ENCODE measurements at places on chromosomes 6 and 20.

- H3K27ac ChIP-seq = no peak overlapping the region
- H3K4me1 ChIP-seq = no peaks in the 10 kb centered on the region
- no peaks in the 10 kb centered on the region for H3K27me3 ChIP-seq
Observed at GRCh38 chr6:97460394-97461080, 177.5 kb upstream of the MMS22L start.

DNA sequence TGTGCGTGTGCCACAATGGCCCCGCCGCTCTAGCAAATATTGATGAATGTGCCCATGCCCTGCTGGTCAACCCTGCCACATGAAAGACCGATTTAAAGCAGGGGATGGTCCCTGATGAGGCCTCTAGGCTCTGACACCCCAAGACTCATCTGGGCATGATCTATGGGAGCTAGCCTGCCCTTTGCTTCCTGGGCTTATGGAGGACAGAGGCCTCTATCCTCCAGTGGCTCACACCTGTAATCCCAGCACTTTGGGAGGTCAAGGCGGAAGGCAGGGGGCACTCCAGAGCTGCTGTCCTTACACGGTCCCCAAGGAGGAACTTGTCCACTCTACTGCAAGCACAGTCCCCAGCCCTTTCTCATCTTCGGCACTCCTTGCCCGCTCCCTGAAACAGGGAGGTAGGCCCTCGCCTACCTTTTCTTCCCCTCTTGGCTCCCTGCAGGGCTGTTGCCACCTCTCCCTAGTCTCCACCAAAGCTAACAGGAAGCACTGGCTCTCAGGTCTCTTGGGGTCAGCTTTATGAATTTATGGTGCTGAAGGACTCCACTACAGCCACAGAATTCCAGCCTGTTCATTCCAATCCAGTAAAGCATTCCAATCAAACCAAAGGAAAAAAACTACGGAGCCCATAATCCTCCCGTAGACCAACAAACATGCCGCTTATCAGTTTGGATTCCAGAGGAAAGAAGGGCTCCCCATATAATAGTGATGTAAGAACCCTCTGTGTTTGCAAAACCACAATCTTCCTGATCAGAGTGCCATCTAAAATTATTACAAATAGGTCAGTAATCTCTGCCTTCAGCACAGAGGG lies 48.7 kb upstream of the FOXQ1 start:
- peaks cover 4% of the 10 kb centered on the region for H3K27me3 ChIP-seq
- no peak for DNase-seq
- H3K36me3 ChIP-seq = no peaks in the 10 kb centered on the region
- no peak overlapping the region for H3K4me3 ChIP-seq
- no peaks in the 10 kb centered on the region for H3K4me1 ChIP-seq

GRCh38 chr20:36028106-36028808 lies 59.9 kb downstream of the CNBD2 start:
- no peak overlapping the region for H3K27ac ChIP-seq
- H3K4me3 ChIP-seq = no peak overlapping the region
- no peak for DNase-seq

DNA sequence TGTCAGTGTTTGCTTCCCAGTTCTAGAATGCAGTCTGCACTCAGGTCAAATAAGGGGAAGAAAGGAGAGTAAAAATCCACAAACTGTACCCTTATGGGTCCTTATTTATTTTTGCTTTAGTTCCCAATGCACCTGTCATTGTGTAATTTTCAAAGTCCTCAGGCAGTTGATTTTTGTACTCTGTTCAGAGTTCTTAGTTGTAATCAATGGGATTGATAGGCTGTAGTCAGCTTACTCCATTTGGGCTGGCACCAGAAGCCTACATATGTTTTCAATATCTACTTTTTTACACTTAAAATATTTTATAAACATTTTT lies 18.6 kb downstream of the AIG1 start:
- H3K36me3 ChIP-seq = no peaks in the 10 kb centered on the region
- no peak overlapping the region for H3K4me3 ChIP-seq
- DNase-seq = no peak
- no peaks in the 10 kb centered on the region for H3K27me3 ChIP-seq

DNA sequence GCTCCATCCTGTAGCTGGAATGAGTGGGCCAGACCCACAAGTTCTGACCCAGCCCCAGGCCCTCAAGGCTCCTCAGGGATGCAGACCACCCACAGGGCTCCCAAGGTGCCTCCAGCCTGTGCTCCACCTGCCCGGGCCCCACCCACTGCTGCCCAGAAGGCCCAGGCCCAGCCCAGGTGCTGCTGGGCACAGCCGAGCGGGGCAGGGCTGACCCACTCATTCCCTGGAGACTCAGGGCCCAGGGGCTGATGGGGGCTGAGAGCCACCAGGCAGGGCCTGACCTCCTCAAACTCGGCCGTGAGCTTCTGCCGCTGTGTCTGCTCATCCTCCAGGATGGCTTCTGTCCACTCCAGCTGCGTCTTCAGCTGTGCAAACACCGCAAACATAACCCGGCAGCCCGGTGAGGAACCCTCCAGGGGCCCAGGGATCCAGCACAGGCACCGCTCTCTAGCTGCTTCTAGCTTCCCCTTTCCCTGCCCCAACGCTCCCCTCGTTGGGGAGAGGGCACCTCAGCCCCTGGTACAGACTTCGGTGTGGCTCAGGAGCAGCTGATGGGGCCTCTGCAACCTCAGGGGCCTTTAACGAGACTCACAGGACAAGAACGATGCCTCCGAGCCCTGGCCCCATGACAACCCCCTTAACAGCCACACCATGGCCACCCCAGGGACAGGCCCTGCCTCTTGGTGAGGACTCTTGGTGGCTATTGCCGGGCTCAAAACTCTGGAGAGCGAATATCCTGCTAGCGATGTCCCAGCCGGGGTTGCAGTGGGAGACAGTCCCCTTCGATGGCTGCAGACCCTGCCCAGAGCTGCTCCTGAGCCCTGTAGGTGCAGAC lies 46.0 kb downstream of the DSTN start:
- peak; percentile 17 for DNase-seq
- no peak overlapping the region for H3K4me3 ChIP-seq
- H3K36me3 ChIP-seq = peaks cover 16% of the 10 kb centered on the region
- peaks cover 20% of the 10 kb centered on the region for H3K4me1 ChIP-seq

GRCh38 chr6:112563368-112563767 lies 216.2 kb downstream of the RFPL4B start:
- no peak overlapping the region for H3K4me3 ChIP-seq
- DNase-seq = no peak
- no peak overlapping the region for H3K27ac ChIP-seq
- H3K4me1 ChIP-seq = no peaks in the 10 kb centered on the region
- no peaks in the 10 kb centered on the region for H3K36me3 ChIP-seq

GRCh38 chr20:1345756-1346093 lies 16.8 kb upstream of the SDCBP2 start:
- DNase-seq = no peak
- H3K4me3 ChIP-seq = no peak overlapping the region
- H3K27me3 ChIP-seq = no peaks in the 10 kb centered on the region
- H3K36me3 ChIP-seq = peaks cover 31% of the 10 kb centered on the region

DNA sequence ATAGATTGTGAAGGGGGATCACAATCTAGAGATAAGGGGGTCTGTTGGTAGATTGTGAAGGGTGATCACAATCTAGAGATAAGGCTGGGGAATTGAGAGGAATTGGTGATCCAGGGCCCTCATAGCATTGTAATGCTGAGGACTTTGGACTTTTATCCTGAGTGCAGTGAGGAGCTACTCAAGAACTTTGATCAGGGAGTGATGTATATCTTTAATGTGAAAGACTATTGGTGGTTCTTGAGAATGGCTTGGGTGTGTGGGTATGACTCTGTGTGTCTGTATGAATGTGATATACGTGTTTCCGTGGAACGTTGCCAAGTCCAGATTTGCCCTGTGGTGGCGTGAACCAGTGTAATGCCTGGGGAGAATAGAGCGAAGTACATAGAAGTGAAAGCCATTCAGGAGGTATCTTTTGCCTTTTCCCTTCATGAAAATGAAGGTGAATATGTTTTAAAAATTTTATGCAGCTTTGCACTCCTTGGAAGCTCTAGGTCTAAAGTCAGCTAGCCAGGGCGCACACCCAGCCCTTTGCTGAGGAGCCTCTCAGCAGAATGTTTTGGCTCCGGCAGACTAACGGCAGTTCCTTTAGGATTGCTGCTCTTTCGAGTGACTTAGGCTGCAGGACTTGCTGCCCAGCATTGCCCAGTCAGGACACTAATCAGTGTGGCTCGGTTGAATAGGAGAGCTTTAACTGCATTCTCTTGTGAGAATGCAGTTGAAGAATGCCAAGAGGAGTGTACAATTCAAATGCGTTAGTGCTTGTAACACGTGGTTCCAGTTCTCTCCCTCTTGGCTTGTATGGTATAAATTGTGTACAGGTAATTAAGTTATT lies 3.5 kb downstream of the ZFAND3 start:
- no peak for DNase-seq
- peaks cover 6% of the 10 kb centered on the region for H3K36me3 ChIP-seq
- peaks cover 54% of the 10 kb centered on the region for H3K4me1 ChIP-seq
- H3K4me3 ChIP-seq = no peak overlapping the region
- peaks cover 3% of the 10 kb centered on the region for H3K27me3 ChIP-seq

GRCh38 chr6:155129744-155130143 lies 134.1 kb upstream of the CLDN20 start:
- H3K4me3 ChIP-seq = no peak overlapping the region
- H3K36me3 ChIP-seq = no peaks in the 10 kb centered on the region
- no peak overlapping the region for H3K27ac ChIP-seq

- H3K36me3 ChIP-seq = no peaks in the 10 kb centered on the region
- H3K4me3 ChIP-seq = no peak overlapping the region
- H3K27me3 ChIP-seq = peaks cover 22% of the 10 kb centered on the region
- no peak overlapping the region for H3K27ac ChIP-seq
- no peak for DNase-seq
- no peaks in the 10 kb centered on the region for H3K4me1 ChIP-seq
Observed at GRCh38 chr6:40947876-40948526, 91.0 kb downstream of the UNC5CL start.

GRCh38 chr20:9699181-9699580 lies 139.7 kb downstream of the PAK5 start:
- H3K27ac ChIP-seq = no peak overlapping the region
- no peaks in the 10 kb centered on the region for H3K36me3 ChIP-seq
- no peak for DNase-seq
- H3K4me1 ChIP-seq = no peaks in the 10 kb centered on the region

DNA sequence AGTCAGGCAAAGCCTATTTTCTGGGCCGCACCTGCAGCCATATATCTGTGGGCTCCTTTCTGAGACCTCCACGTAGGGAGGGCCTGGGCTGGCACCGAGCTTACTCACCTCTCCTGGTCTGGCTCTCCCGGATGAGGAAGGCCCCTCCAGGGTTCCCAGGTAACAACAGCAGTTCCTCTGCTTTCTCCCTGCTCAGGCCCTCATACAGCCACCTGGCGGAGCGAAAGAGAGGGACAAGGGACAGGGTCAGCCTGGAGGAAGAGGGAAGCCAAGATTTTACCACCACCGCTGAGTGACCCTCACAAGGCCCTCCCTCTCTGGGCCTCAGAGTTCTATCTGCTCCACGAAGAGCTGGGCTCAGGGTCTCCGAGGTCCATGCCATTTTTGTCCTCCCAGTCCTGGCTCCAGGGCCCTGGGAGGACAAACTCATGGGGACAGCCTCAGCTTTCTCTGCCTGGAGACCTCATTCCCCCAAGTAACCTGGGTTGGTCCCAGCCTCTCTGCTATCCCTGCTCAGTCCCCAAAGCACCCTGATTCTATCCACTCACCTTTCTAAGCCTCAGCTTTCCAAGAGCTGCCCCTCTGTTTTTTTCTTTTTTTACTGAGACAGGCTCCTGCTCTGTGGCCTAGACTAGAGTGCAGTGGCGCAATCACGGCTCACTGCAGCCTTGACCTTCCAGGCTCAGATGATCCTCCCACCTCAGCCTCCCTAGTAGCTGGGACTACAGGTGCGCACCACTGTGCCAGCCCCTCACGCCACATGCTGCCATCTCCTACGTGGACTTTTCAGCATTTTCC lies 13.3 kb downstream of the SLA2 start:
- H3K4me1 ChIP-seq = peaks cover 45% of the 10 kb centered on the region
- no peak overlapping the region for H3K4me3 ChIP-seq
- no peaks in the 10 kb centered on the region for H3K27me3 ChIP-seq
- peak overlapping the region; percentile 75 for H3K27ac ChIP-seq

GRCh38 chr20:55782224-55782911 lies 223.0 kb downstream of the CBLN4 start:
- no peak overlapping the region for H3K4me3 ChIP-seq
- no peaks in the 10 kb centered on the region for H3K27me3 ChIP-seq
- H3K4me1 ChIP-seq = no peaks in the 10 kb centered on the region
- DNase-seq = no peak
- no peak overlapping the region for H3K27ac ChIP-seq

DNA sequence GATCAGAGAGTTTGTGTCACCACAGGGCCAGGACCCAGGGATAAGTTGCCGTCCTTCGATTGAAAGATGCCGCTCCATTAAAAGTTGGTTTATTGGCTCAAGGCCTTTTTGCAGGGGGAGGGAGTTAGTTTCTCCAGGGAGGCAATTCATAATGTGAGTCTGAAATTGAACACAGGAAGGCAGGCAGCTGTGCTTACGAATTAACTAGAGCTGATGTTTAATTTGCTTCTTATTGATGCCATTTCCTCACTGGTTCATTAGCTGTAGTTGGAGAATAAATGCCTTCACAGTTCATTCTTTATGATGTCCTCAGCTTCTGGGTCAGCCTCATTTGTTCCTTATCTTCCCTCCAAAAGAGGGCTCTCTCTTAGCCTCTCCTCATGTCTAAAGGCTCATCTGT lies 113.2 kb upstream of the PTPRT start:
- H3K4me1 ChIP-seq = no peaks in the 10 kb centered on the region
- H3K27ac ChIP-seq = no peak overlapping the region
- H3K4me3 ChIP-seq = no peak overlapping the region
- no peaks in the 10 kb centered on the region for H3K36me3 ChIP-seq
- no peaks in the 10 kb centered on the region for H3K27me3 ChIP-seq
- no peak for DNase-seq

DNA sequence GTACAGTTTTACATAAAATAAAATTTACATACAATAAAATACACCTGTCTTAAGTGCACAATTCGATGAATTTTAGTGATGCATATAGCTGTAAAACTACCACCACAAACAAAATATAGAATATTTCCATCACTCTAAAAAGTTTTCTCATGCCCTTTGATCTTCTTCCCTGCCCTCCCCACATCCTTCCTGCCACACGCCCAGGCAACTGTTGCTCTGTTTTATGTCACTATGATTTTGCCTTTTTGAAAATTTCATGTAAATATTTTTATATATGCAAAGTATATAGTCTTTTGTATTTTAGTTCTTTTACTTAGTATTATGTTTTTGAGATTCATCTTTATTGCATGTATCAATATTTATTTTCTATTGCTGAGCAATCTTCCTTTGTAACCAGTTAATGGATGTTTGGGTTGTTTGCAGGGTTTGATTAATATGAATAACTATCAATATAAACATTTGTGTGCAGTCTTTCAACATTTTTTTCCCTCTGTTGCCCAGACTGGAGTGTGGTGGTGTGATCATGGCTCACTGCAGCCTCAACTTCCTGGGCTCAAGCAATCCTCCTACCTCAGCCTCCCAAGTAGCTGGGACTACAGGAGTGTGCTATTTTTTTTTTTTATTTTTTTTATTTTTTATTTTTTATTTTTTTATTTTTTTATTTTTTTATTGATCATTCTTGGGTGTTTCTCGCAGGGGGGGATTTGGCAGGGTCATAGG lies 23.8 kb upstream of the SAMHD1 start:
- peak overlapping the region; percentile 59 for H3K4me3 ChIP-seq
- peak overlapping the region; percentile 92 for H3K27ac ChIP-seq
- peaks cover 12% of the 10 kb centered on the region for H3K36me3 ChIP-seq
- no peaks in the 10 kb centered on the region for H3K27me3 ChIP-seq
- peak; percentile 82 for DNase-seq

GRCh38 chr6:117591405-117591804 lies 10.9 kb downstream of the GOPC start:
- peaks cover 25% of the 10 kb centered on the region for H3K36me3 ChIP-seq
- DNase-seq = no peak
- peaks cover 2% of the 10 kb centered on the region for H3K4me1 ChIP-seq
- no peaks in the 10 kb centered on the region for H3K27me3 ChIP-seq

GRCh38 chr20:44993343-44993742 lies 27.0 kb downstream of the STK4 start:
- H3K36me3 ChIP-seq = peaks cover 71% of the 10 kb centered on the region
- H3K27ac ChIP-seq = peak overlapping the region; percentile 87
- H3K27me3 ChIP-seq = no peaks in the 10 kb centered on the region
- peaks cover 60% of the 10 kb centered on the region for H3K4me1 ChIP-seq
